Heart left ventricle (tissue), 16 donors: ENCODE measurements at places on chromosomes 2 and 18.

GRCh38 chr2:73832930-73833329 lies 4.2 kb downstream of the STAMBP start:
- H3K27ac ChIP-seq = no peak overlapping the region
- H3K4me3 ChIP-seq = no peak overlapping the region
- peaks cover 41% of the 10 kb centered on the region for H3K36me3 ChIP-seq
- no peak for DNase-seq
- H3K27me3 ChIP-seq = no peaks in the 10 kb centered on the region
- H3K4me1 ChIP-seq = peaks cover 18% of the 10 kb centered on the region

DNA sequence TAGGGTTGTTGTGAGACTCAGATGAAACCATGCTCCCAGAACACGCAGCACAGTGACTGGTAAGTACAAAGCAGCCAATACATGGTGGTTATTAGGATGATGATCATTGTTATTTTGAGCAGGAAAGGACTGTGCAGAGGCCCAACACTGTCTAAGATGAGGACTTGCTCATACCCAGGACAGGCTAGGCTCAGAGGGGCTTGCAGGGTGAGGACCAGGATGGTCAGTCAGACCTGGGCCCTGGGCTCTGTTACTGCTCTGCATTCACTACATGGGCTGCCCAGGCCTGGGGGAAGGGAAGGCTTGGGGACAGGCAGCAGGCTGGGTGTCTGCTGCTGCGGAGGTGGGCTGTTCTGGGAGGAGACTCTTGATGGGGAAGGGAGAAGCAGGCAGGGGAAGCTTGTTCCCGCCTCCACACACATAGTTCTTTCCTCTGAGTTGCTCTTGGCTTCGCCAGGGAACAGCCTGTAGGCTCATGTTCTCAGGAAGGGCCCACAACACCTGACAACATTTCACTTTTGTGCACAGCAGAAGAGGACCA lies 17.5 kb downstream of the CAPN13 start:
- no peak for DNase-seq
- H3K27ac ChIP-seq = no peak overlapping the region
- peaks cover 4% of the 10 kb centered on the region for H3K4me1 ChIP-seq
- H3K4me3 ChIP-seq = no peak overlapping the region
- H3K36me3 ChIP-seq = no peaks in the 10 kb centered on the region

- no peaks in the 10 kb centered on the region for H3K4me1 ChIP-seq
- H3K36me3 ChIP-seq = no peaks in the 10 kb centered on the region
- no peaks in the 10 kb centered on the region for H3K27me3 ChIP-seq
- H3K27ac ChIP-seq = no peak overlapping the region
These were observed 72.1 kb upstream of the FHL2 start for GRCh38 chr2:105470979-105471378.

DNA sequence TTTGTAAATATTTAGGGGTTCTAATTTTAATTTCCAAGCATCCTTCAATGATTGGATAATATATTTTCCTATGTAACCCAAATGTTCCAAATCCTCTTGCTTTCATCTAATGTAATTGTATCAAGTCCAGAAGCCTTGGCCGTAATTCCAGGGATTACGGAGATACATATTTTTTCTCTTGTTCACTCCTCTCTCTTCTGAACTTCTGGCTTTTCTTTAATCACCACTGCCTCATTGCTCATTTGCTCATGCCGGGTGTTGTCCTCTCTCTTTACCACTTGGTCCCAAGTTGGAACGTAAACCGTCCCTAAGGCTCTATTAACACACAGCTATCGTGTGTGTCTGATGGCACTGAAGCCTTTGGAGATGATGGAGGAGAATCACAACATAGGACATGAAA lies 188.7 kb upstream of the COL3A1 start:
- H3K27me3 ChIP-seq = no peaks in the 10 kb centered on the region
- no peak for DNase-seq
- no peak overlapping the region for H3K4me3 ChIP-seq

- DNase-seq = no peak
- H3K27ac ChIP-seq = no peak overlapping the region
- H3K36me3 ChIP-seq = peaks cover 3% of the 10 kb centered on the region
These were observed 55.2 kb downstream of the CCDC88A start for GRCh38 chr2:55364189-55365055.

- H3K4me1 ChIP-seq = no peaks in the 10 kb centered on the region
- H3K36me3 ChIP-seq = no peaks in the 10 kb centered on the region
- no peak overlapping the region for H3K4me3 ChIP-seq
- no peaks in the 10 kb centered on the region for H3K27me3 ChIP-seq
These were observed 151.2 kb upstream of the BARD1 start for GRCh38 chr2:214960677-214961076.

- no peak for DNase-seq
- no peak overlapping the region for H3K4me3 ChIP-seq
- no peaks in the 10 kb centered on the region for H3K27me3 ChIP-seq
- H3K36me3 ChIP-seq = peaks cover 62% of the 10 kb centered on the region
These were observed 15.2 kb downstream of the ARID5A start for GRCh38 chr2:96551605-96552314.

- no peaks in the 10 kb centered on the region for H3K36me3 ChIP-seq
- H3K4me1 ChIP-seq = no peaks in the 10 kb centered on the region
- DNase-seq = no peak
- no peaks in the 10 kb centered on the region for H3K27me3 ChIP-seq
These were observed 38.5 kb upstream of the PDCL3 start for GRCh38 chr2:100524331-100524730.

DNA sequence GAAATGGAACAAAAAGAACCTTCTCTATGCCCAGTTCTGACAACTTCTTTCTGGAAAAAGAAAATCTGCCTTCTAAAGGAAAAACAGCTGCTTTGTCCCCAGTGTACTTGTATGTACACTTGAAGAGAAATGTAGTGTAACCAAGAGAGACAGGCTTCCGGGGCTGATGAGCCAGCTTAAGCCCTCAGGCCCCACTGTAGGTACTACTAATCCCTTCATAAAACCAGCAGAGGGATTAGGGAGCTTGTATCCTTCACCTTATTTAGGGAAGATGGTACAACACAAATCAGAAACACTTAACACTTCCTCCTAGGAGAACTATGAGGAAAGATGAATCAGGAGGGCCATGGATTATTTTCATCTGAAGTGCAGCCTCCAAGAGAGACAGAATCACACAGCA lies 18.8 kb upstream of the SUCLG1 start:
- no peak overlapping the region for H3K4me3 ChIP-seq
- no peak overlapping the region for H3K27ac ChIP-seq
- DNase-seq = no peak
- H3K36me3 ChIP-seq = no peaks in the 10 kb centered on the region
- H3K27me3 ChIP-seq = no peaks in the 10 kb centered on the region
- H3K4me1 ChIP-seq = no peaks in the 10 kb centered on the region

- no peaks in the 10 kb centered on the region for H3K36me3 ChIP-seq
- no peak overlapping the region for H3K27ac ChIP-seq
- peaks cover 49% of the 10 kb centered on the region for H3K4me1 ChIP-seq
- H3K27me3 ChIP-seq = no peaks in the 10 kb centered on the region
These were observed 122.3 kb downstream of the PLCL1 start for GRCh38 chr2:197926673-197927072.

DNA sequence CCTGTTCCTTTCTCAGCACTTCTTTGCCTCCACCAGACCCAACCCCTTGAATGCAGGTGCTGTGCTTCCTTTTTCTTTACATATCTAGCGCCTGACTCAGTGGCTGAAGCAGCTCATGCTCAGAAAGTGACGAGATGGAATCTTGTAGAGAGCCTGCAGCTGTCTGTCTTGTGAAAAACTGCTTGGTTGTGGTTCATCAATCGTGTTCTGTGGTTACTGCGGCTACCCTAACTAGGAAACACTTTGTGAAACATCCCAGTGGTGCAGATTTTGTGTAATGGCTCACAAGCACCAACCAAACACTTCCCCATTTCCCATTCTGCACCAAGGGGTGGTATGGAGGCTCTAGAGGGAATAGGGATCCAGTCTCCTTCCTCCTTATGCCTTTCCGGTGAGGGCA lies 307.2 kb upstream of the MMADHC start:
- DNase-seq = no peak
- no peaks in the 10 kb centered on the region for H3K36me3 ChIP-seq
- no peak overlapping the region for H3K4me3 ChIP-seq
- no peaks in the 10 kb centered on the region for H3K27me3 ChIP-seq

DNA sequence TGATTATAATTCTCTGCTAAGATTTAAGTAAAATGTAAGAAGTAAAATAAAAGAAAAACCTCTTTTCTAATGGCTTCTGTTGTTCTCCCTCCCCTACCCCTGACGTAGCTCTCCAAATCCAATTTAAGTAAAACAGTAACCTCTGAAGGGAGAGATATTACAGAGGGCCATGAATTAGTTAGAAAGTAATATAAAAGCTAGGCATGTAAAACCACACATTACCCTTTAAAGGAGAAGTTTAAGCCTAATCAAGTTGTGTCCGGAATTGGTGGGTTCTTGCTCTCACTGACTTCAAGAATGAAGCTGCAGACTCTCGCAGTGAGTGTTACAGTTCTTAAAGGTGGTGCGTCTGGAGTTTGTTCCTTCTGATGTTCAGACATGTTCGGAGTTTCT lies 116.9 kb upstream of the SCN7A start:
- no peaks in the 10 kb centered on the region for H3K36me3 ChIP-seq
- H3K27me3 ChIP-seq = no peaks in the 10 kb centered on the region
- H3K4me1 ChIP-seq = no peaks in the 10 kb centered on the region
- no peak overlapping the region for H3K4me3 ChIP-seq
- H3K27ac ChIP-seq = no peak overlapping the region
- no peak for DNase-seq

GRCh38 chr2:236499691-236500578 lies 69.7 kb upstream of the ACKR3 start:
- no peak overlapping the region for H3K4me3 ChIP-seq
- no peak for DNase-seq
- no peaks in the 10 kb centered on the region for H3K36me3 ChIP-seq
- no peak overlapping the region for H3K27ac ChIP-seq
- H3K4me1 ChIP-seq = no peaks in the 10 kb centered on the region

GRCh38 chr2:129059476-129059875 lies 740.8 kb upstream of the HS6ST1 start:
- H3K4me1 ChIP-seq = no peaks in the 10 kb centered on the region
- no peaks in the 10 kb centered on the region for H3K36me3 ChIP-seq
- H3K27me3 ChIP-seq = no peaks in the 10 kb centered on the region
- DNase-seq = no peak
- no peak overlapping the region for H3K27ac ChIP-seq
